NCI-H345 (cell line): ENCODE measurements at places on chromosomes 5 and 9.

DNA sequence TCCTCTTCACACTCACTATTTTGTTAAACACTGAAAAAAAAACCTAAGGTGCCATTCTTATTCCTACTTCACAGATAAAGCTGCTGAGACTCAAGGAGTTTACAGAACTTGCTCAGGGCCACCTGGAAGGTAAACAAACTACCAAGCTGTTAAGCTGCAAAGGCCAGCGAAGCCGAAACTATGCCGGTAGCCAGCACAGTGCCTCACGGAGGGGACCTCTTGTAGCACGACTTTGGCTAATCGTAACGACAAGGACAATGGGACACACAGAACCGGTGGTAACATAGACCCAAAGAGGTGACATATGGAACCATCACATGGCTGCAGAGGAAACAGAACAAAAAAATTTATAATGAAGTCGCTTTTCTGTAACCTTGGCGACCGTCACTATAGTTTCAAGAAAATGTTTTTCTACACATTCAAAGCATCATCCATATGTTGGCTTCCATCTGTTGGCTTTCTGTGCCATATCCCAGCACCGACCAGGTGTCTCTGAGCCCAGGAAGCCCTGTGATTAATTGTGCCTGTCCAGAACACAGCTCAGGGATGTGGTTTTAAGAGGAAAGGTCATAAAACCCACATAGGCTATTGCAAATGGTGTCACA is 60.3 kb downstream of the S1PR3 start:
- DNase-seq = no peak

DNA sequence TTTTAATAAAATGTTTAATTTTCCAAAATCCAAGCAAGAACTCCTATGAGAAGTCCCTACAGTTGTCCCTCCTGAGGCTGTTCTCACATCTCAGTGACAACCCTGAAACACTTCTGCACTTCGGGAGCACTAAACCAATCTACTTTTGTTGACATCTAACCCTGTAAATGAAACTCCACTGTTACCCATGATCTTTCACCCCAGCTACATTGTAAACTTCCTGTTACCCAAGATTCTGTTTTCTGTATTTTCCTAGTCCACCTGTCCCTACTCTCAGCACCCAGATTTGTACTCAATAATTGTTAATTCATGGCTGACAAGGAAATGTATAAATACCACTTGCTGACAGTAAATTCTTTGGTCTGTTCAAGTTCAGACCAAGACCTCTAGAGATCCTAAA is 153.7 kb downstream of the NR2F1-AS1 start:
- DNase-seq = no peak

DNA sequence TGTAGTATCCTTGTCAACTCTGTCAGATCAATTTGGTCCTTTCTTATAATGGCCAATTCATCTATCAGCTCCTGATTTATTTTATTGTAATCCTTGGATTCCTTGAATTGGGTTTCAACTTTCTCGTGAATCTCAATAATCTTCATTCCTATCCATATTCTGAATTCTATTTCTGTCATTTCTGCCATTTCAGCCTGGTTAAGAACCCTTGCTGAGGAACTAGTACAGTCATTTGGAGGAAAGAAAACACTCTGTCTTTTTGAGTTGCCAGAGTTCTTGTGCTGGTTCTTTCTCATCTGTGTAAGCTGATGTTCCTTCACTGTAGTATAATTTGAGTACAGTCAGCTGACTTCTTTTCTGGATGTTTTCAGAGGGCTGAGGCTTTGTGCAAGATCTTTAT is 84.5 kb downstream of the CETN3 start:
- DNase-seq = no peak

DNA sequence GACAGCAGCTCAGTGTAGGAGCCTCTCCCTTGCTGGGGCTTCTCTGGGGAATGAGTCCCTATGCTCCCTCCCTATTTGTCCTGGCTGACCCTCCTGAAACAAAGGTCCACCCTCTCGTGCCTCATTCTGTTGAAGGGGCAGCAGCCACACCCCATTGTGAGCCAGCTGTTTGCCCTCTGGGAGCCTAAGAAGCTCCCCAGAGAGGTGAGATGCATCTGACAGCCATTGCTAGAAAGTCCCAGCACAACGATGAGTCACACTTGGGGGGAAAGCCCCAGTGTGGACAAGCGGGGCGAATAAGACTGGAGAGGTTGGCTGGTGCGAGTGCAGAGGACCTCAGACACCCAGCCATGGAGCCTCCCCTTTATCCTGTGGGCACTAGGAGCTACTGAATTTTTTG is 101.4 kb downstream of the PPARGC1B start:
- DNase-seq = no peak

DNA sequence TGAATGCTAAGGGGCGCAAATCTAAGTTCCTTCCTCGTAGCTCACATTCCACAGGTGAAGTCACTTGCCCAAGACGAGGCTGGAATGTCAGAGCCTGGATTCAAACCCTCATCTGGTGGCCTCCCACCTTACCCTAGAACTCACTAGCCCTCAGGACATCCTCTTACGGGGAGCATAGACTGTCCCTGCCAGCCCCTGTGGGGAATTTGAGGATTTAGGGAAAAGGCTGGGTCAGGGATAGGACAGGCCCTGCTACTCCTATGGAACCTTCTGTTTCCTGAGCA is 45.0 kb downstream of the IRF1 start:
- DNase-seq = no peak

DNA sequence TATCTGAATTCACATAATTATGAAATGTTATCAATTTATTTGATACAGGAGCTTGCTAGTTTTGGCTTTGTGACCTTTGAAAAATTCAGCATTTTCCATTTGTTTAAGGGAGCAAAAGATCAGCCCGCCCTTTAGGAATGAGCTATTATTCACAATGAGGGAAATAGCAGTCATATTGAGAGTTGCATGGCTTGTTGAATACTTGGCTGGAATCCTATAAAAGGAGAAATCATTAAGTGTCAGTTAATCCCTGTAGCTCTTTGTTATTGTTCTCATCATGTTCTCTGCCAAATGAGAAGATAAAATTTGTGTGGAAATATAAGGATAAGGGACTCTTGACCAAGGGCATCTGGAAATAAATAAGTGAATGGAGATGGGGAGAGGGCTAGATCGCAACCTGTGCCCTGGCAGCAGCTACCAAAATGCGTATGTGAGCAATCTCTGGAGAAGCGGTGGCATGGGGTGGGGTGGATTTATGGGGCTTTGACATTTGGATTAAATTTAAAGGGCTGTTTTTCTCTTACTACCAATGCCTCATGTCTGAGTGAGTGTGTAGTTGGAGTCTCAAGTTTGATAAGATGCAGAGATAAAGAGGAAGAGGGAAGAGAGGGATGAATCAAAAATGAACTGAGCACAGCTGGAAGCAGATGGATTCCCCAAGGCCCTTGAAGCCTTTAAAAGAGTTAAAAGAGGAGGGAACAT is 237.6 kb downstream of the NNT start:
- DNase-seq = no peak

DNA sequence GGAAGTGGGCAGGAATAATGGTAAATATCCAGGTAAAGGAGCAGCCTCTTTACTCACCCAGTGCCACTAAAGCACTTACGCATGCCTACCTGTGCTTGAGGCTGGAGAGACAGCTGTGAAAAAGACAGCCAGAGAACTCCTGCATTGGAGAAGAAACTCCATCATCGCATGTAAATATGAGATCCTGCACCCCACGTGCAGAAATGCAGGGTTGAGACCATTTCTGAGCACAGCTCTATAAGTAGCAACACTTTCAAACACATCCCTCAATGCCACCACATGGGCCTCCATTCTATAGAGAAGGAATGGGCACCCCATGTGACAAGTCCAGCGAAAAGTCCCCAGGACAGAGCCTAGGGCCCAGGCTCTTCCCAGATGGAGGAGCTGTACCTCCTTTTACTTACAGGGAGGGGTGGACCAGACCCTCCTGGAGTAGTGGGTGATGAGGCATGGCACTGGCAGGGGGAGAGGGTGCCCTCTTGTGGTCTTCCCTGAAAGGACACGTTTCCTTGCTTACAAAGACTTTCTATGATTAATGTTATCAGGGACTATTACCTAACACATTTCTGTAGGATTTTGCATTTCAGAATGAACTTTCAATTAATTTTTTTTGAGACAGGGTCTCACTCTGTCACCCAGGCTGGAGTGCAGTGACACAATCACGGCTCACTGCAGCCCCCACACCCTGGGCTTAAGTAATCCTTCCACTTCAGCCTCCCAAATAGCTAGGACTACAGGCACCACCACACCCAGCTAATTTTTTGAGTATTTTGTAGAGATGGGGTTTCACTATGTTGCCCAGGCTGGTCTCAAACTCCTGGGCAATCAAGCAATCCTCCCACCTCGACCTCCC is 55.3 kb upstream of the IL17B start:
- peak; percentile 54 for DNase-seq

GRCh38 chr9:38200431-38200830 is 131.4 kb upstream of the SHB start:
- no peak for DNase-seq

GRCh38 chr9:78985084-78985738 is 586.6 kb upstream of the TLE4 start:
- DNase-seq = peak; percentile 30

GRCh38 chr5:35745193-35745592 is 111.5 kb upstream of the IL7R start:
- DNase-seq = no peak

DNA sequence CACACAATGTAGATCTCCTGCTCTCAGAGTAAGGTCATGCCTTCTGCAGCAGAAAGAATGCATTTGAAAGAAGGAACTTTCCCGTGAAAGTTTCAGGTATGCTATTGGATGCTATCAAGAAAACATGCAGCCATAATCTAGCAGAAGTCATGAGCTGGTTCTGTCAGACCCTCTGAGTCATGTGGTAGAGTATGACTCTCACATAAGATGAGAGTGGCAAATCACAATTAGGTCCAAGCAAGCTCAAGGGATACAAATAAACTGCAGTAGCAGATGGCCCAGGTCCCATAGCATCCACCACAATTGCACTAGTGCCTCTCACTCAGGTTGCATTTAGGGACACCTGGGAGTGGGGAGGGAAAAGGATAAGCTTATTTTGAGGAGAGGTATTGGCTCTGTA is 292.8 kb downstream of the ASTN2 start:
- DNase-seq = no peak

GRCh38 chr5:173707392-173707791 is 90.9 kb upstream of the BOD1 start:
- DNase-seq = no peak

GRCh38 chr5:157670662-157671591 is at the start of gene C5orf52:
TSS of gene C5orf52 (plus strand) at chr5:157671533. CDS start at chr5:157671615, 82 bp downstream.
- DNase-seq = peak; percentile 4

DNA sequence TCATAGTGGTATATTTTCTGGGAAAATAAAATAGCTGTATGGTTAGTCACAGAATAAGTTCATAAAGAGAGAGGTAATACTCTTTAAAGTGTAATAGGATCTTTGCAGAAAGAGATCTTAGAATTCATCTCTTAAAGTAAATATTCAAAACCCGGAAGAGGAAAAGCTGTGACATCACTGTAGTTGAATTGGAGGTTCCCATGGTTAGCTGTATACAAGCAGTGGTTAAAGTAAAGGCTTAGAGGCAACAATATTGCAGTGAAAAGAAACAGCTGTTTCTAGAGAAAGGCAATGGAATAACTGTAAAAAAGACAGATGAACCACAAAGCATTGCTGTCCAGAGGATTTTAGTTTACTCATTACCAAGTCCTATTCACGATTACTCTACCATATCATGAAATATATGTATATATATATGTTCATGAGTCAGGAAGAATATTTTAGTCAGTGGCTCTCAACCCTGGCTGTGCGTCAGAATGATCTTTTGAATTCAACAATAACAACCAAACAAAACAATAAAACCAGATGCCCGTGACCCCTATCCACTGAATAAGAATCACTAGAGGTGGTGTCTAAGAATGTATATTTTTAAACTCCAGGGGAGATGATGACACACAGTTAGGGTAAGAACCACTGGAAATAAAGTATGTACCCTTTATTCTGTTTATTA is 4.7 kb downstream of the ERCC6L2 start:
- no peak for DNase-seq

DNA sequence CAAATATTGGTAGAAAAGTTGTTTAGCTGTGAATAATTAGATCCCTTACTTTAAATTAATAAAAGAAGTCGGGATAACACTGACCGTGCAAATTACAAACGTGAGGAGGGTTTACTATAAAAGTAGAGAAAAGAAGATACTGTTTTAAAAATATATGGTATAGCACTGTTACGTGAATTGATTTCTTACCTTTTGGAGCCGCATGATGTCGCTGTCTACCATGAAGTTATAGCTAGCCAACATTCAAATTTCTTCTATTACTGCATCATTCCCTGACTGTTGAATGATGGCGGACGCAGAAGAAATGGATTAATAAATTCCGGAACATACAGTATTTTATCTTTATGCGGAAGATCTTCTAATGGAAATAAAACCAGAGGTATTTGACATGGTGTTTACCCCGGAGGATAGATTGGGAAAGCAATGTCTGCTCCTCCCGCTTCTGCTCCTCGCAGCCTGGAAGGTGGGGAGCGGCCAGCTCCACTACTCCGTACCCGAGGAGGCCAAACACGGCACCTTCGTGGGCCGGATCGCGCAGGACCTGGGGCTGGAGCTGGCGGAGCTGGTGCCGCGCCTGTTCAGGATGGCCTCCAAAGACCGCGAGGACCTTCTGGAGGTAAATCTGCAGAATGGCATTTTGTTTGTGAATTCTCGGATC is at the start of gene PCDHA6:
PCDHA6 (plus strand) TSS at position 257 of the 658 bp plus-strand sequence; CDS start at position 389, 132 bp downstream.
- DNase-seq = no peak

DNA sequence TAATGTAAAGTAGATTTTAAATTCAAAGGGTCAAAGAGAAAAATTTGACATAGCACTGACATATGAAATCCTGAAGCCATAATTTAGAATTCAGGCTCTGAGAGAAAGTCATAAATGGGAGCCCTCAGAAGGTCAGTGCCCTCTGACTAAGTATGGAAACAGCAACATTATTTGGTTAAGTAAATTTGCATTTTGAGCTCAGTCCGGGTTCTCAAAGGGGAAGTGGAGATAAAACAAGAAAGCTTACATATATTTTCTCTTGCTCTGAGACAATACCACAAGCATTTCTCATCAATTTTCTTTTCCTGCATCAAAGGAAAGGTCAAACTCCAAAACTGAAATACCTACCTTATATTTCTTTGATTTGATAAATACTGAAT is 348.0 kb downstream of the SEMA5A start:
- DNase-seq = no peak

DNA sequence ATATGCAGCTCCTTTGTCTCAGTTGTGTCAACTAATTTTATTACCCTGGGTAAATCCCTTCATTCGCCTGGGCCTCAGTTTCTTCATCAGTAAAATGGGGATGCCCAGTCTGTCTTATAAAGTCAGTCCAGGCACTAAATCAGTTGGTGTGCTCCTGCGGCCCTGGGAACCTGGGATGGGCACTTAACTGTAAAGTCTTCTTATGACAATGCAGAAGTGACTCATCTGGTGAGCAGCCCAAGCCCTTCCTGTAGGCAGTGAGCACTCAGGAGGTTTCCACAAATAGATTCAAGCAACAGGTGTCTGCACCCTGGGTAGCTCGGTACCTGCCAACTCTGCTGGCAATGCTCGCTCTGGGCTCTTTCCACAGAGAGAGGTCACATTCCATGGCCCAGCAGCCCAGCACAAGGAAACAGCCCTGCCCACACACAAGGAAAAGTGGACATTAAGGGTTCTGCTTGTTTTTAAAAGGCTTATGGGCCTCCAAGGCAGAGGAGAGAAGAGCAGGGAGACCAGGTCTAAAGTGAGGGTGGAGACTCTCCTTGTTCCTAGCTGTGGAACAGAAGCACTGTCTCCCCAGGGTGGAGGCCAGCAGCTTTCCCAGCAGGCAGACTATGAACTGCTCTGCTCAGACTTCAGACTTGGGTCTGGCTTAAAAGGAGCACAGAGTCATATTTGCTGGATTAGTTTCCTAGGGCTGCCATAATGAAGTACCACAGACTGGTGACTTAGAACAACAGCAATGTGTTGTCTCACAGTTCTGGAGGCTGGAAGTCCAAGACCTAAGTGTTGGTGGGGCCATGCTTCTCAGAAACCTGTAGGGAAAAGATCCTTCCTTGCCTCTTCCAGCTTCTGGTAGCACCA is 89.7 kb upstream of the ADRA1B start:
- DNase-seq = peak; percentile 4
